ENCODE measurements at places on chromosomes 5 and 9. TPM values are rescaled to one million over a fixed set of nuclear protein-coding genes. Genes with fewer than 3 reads are reported as not detected.

DNA sequence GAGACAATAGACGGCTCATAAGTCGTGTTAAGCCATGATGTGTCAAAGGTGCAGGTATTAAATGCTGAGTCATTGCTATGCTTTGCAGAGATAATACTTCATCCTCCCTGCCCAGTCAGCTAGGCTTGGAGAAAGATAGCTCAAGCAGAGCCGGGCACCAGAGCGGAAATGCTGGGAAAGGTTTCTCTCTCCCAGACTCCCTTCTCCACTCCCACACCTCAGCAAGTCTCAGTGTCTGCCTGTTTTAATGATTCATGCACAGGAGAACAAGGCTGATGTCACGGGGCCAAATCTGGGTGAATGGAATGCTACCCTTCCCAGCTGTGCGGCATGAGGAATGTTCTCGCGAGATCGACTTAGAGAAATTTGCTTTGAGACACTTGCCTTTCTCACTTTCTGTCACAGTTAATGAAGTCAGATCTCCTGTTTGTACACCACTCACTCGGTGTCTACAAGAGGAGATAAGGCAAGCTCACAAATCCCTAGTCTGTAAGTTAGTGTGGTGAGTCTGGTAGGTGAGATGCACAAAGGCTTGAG, 204.4 kb downstream of the EFNA5 start:
- DNase-seq: no peak

- no peak for DNase-seq
Measured at GRCh38 chr5:117889596-117889995, 1098.8 kb downstream of the DTWD2 start.

DNA sequence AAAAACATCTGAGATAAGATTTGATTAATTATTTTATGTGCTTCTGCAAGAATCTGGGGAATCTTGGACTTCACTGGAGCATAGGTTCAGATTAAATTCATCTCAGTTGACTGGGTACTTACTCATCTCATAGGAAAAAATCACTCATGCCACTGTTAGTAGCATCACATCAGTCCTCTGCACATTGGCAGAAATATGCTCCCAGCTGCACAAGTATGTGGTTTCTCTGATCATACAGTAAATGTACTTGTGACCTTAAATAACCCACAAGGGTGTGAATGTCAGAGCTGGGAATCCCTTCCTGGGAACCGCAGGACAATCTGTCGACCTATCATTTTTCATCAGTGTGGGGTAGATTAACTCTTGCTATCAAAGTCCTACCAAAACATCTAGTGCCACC, 203.7 kb upstream of the SLC24A2 start:
- peak; percentile 58 for DNase-seq

Gene RNF183
- not detected for polyA plus RNA-seq

Gene SLC2A8
- polyA plus RNA-seq: 11.9 TPM

GRCh38 chr5:116650964-116651363, 76.3 kb upstream of the SEMA6A start:
- DNase-seq: no peak

Gene JMY
- 12.1 TPM for polyA plus RNA-seq

Gene SLC6A19
- polyA plus RNA-seq: 0.15 TPM

GRCh38 chr9:14542071-14542470, 151.2 kb downstream of the ZDHHC21 start:
- DNase-seq: no peak

DNA sequence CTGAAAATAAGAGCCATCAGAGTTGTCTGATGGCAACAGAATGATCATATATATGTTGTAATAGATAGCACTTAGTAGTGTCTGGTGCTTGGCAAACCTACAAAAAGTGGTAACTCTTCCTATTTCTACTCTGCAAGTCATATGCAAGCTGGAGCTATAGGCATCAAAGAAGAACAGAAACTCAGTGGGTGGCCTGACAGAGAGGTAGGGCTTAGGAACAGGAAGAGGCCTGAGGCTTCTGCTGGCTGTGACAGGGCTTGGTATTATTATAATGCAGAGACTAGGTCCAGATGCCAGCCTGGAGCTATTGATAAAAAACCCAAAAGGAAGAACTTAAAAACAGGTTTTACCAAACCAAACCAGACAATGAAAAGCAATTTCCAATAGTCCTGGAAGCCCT, 4.4 kb upstream of the DIAPH1 start:
- DNase-seq: no peak

DNA sequence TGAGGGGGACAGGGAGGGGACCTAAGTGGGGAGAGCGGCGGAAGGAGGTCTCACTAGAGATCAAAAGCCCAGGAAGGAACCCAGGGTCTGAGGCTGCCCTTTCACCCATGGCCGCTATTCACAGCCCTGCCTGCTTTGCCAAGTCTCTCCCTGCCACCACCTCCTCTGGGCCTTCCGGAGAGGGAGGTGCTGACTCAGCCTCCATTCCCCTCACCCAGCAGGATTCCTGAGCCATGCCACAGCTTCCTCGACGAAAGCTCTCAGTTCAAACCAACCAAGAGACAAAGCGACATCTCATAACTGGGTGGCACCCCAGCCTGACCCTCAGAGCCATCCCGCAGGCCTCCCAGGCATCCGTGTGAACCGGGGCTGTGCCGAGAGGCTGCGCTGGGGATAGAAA, 36.7 kb downstream of the PAX5 start:
- DNase-seq: peak; percentile 3

- DNase-seq: no peak
Measured at GRCh38 chr5:36769129-36769770, 107.3 kb upstream of the NIPBL start.

GRCh38 chr5:56356836-56357160, 123.7 kb upstream of the ANKRD55 start:
- DNase-seq: no peak

DNA sequence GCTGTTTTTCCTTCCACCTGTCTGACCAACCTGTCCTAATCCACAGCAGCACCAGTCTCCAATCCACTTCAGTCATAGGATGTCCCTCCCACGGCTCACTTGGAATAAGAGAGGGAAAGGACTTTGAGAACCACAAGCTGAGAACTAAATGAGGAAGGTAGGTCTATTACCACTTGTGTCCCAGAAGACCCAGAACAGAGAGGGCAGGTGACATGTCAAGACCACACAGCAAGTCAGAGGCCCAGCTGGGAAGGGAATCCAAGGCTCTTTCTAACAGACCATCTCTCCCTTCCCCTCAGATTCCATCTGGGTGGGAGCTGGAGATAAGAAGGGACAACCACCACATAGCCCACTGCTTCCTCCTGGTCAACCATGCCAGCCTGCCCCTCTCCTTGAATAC, 14.6 kb downstream of the ANXA6 start:
- no peak for DNase-seq

Gene MRPL22
- polyA plus RNA-seq: 30.3 TPM

DNA sequence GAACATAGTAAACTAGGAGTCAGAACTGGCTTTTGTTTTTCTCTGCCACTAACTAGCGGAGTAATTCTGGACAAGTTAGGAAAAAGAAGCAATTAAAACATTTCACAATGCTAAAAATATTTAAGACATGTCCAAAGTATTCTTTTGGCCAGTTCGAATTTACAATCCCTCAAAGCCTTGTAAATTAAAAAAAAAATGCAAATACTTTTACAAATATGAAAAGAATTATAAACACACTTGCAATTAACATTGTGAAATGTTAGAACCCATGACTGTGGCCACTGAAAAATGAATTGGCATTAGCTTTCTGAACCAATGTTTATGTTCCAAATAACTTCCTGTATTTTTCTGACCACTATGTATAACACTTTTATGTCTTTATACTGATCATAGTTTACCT, 2.2 kb downstream of the RAD1 start:
- no peak for DNase-seq

DNA sequence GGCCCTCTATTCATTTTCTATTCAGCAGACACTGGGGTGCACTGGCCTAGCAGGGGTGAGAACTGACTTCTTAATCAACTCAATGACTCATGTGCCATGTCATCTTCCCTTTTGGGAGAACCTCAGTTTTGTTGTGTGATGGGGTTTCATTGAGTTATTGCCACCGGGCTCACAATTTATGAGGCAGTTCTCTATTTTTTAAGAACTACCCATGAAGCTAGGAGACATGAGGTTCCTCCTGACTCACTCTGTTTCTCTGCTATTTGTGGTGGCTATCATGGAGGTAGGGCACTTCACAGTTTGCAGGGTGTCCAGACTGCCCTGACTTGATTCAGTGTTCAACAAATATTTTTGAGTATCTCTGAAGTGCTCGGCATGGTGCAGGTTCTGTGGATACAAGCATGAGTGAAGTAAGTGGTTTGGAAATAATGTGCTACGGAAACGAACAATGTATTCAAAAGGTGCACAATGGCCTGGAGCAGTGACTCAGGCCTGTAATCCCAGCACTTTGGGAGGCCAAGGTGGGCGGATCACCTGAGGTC, 39.3 kb downstream of the SPARC start:
- no peak for DNase-seq

GRCh38 chr9:19009391-19009965, 23.5 kb downstream of the SAXO1 start:
- peak; percentile 5 for DNase-seq

GRCh38 chr5:179217356-179217755, 127.9 kb downstream of the ADAMTS2 start:
- no peak for DNase-seq

All from muscle of back (tissue), 13 donors.